SK-N-SH treated with all-trans-retinoic acid at 6 μM for 48 hours (cell line): ENCODE measurements at places on chromosomes 5 and 9.

DNA sequence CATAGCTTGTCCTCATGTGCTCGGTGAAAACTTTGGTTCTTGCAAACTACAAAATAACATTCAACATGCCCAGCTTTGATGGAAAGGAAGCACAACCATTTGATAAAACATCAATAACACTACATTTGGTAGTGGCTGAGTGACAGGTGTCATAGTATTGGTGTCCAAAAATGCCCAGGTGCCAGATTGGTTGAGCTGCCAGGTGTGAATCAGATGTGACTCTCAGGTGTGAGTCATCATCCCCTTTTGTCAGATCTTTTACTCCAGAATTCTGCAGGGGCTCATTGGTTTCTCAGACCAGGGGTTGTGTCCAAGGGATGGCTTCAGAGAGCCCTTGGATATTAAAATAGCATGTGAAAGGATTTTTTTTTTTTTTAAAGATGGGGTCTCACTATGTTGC lies 22.5 kb upstream of the POMT1 start:
- no peak for ATAC-seq

DNA sequence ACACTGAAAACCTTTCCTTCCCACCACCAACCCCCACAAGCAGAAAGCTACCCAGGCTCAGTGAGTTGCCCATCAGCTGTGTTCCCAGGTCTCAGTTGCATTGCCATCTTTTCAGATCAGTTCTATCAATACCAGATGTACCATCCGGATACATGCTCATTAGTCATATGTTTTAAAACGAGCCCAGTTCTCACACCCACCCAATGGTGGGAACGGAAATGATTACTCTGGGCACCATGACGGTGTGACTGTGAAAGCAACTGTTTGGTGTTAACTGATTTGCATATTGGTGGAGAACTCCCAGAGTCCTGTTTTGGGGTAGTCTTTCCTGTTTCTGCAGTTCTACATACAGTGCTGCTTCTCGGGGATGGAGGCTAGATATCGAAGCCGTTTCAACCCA lies 212.3 kb downstream of the TRIM36 start:
- ATAC-seq = no peak

DNA sequence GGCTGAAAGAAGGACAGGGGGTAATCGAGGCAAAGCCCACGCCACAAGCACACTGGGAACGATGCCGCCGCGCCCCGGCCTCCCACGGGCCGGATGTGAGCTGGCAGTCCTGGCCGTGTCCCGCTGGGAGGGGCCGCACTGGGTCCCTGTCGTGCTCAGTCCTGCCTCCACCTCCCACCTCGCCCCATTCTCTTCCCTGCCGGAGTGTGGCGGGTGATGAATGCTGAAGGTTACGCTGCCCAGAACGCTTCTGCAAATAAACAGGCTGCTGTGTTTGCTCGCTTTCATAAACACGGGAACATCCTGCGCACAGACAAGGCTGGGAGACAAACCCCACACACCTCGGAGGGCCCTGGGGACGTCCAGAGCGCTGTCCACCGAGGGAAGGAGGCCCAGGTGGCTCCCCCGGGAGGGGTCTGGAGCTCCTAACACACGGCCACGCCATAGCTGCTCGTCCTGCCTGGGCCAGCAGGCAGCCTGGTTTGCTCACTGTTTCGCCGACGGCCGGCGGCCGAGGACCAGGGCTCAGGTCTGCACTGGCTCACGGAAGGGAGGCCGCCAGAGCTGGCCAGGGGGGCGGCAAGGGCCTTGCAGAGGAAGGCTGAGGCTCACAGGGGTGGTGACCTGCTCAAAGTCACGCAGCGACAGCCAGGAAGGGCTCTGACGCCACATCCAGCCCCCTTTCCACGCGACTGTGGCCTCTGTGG lies 2.3 kb downstream of the DNLZ start:
- ATAC-seq = no peak

GRCh38 chr5:41122459-41122858 lies 51.3 kb upstream of the MROH2B start:
- ATAC-seq = no peak

DNA sequence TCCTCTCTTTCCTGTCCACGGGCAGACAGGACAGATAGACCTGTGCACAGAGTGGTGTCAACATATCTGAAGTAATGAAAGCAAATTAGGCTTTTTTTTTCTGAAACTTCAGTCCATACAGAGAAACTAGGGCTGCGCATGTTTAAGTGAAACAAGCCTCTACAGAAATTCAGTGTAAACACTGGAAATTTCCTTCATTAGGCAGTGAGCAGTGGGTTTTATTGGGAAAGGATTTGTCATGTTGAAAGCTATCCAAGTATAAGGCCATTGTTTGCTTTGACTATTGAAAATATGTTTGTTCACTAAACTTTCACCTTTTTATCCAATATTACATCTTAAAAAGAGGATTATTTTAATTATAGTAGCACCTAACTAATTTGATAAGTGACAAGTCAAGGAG lies 161.2 kb downstream of the AOPEP start:
- no peak for ATAC-seq

DNA sequence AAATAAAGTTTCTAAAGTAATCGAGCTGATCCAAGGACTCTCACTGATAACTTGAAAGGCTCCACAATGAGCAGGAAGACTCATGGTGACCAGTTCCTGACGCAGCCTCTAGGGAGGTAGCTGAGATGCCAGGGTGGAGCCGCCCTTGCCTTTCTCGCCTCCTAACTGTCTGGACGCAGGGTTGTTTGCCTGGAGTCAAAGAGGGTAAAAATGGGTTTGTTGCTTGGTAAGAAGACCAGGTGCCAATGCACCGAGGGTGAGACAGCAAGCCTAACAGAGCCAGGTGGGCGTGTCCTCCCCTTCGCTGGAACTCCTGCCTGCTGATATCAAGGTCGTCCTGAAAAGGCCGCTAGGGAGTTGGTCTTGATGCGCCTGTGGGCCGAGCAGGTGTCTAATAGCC lies 48.6 kb upstream of the FCN1 start:
- ATAC-seq = no peak

DNA sequence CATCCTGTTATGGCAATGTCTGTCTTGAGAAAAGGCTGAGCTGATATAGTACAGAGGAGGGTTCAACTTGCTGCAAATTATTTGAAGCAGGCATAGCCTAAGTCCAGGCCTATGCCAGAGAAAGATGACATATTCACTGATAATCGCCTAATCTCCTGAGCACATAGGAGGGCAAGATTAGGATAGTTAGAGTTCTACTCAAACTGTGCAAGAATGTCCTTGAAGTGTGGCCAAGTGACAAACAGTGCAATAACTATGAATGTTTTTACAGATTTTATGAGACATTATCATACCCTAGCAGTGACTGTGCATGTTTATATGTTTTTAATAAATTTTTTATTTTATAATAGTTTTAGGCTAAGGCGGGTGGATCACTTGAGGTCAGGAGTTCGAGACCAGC lies 96.2 kb downstream of the TSSK1B start:
- no peak for ATAC-seq

DNA sequence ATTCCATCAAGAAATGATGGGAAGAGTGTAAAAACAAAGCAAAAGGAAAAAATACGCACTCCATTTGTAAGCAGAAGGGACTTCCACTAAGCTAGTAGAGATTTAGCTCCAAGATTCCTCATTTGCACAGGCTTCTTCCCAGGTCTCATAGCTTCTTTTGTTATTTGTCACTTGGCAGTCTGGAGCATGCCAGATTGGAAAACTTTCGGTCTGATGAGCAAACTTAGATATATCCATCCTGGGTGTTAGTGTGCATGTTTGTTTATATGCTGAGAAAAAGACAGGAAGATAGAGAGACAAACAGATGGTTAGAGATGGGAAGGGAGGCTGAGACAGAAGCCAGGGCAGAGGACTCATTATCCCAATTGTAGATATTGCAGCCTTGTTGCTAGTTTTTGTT lies 1644.5 kb upstream of the NUDT12 start:
- no peak for ATAC-seq

GRCh38 chr9:134965411-134965810 lies 47.7 kb upstream of the FCN1 start:
- ATAC-seq = no peak

- ATAC-seq = no peak
Measured at GRCh38 chr9:117917873-117918272, 213.7 kb downstream of the TLR4 start.

DNA sequence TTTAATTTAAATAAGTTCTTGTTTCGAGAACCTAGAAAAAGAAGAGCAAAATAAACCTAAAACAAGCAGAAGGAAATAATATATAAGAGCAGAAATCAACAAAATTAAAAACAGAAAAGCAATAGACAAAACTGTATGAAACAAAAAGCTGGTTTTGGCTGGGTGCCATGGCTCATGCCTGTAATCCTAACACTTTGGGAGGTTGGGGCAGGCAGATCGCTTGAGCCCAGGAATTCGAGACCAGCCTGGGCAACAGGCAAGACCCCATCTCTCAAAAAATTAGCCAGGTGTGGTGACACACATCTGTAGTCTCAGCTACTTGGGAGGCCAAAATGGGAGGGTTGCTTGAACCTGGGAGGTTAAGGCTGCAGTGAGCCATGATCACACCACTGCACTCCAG lies 59.2 kb upstream of the OTP start:
- no peak for ATAC-seq

GRCh38 chr5:14219800-14220512 lies 76.8 kb downstream of the TRIO start:
- no peak for ATAC-seq

GRCh38 chr5:74072646-74073045 lies 446.6 kb downstream of the ARHGEF28 start:
- no peak for ATAC-seq

DNA sequence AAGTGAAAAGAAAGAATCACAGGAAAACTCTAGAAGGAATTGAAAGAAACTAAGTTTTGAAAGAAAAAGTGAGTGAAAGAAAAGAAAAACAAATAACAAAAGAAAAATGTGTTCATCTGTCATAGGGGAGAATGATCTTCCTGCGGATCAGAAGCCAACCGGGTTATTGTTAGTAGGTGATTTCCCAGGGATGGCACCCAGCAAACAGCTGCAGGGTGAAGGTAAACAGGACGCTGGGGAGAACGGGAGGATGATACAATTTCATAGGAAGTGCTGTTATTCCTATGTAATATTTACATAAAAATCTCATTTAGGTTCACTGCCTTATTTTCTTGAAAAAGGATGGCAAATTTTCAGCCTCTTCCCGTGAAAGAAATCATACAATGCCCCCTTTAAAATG lies 72.4 kb upstream of the LHFPL2 start:
- ATAC-seq = no peak

DNA sequence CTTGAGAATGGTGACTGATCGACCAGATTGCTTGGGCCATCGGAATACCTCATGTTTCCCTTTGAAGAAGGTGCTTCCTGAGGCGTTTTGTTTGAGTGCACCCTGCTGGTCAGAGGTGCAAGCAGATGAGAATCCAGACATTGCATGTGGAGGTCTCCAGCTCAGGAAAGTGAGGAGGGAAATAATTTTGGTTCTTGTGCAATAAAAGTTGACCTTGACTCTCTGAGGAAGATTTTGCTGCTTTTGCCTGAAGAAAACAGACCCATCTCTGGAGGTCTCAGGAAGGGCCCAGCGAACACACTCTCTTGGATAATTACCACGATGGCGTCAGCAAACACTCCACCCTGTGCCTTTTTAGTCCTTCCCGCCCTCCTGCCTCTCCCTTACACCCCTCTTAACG lies 69.7 kb downstream of the GRAMD2B start:
- ATAC-seq = no peak

DNA sequence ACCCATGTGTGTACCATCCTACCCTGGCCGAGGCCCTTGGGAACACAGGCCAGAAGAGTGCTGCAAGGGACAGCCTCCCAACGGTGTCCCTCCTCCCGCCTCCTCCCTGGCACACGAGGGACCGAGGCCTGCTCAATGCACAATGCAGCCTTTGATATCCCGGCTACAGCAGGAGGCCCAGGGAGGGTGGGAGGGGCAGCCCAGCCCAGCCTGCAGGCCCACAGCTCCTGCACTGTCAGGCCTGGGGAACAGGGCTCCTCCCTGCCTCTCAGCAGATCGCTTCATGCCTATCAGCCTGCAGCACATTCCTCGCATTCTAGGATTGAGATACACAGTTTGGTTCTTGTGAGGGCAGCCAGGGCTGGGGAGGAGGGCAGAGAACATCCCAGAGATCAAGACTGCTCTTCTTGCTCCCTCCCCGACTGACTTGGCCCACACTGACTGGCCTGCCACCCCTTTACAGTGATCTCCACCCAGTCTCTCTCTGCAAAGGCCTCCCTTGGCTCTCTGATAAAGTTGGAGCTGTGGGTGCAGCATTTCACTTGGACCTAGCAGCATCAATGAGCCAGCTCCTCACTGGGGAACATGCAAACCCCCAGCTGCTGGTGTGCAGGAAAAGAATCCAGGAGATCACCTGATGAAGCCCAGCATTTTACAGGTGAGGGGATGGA lies at the start of gene SH3TC2:
SH3TC2 (minus strand) TSS at position 46 of the 671 bp plus-strand sequence; CDS start at position 6, 40 bp downstream.
- peak; percentile 90 for ATAC-seq

DNA sequence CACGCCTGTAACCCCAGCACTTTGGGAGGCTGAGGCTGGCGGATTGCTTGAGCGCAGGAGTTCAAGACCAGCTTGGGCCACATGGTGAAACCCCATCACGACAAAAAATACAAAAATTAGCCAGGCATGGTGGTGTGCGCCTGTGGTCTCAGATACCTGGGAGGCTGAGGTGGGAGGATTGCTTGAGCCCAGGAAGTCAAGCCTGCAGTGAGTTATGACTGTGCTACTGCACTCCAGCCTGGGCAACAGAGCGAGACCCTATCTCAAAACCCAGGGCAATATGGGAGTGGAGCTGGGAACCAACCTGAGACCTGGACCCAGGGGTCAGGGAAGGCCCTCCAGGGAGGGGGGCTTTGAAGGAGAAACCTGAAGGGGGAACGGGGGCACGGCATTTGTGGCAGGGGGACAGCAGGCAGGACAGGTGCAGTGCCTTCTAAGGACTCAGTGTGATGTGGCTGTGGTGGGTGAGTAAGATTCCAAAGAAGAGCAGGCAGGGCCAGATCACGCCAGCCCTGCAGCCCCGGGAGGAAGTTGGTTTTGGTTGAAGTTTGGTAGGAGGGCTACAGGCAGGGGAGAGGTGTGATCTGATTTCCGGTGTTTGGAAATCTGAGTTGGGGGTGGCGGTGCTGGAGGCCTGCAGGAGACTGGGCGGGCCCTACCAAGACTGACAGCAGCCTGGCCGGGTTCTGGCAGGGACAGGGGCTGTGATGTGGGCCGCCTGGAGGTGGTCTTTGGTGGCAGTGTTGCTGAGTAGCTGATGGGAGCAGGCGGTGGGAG lies 46.2 kb downstream of the NTNG2 start:
- no peak for ATAC-seq

- peak; percentile 40 for ATAC-seq
Measured at GRCh38 chr5:76622076-76622475, 1.1 kb downstream of the F2RL2 start.

DNA sequence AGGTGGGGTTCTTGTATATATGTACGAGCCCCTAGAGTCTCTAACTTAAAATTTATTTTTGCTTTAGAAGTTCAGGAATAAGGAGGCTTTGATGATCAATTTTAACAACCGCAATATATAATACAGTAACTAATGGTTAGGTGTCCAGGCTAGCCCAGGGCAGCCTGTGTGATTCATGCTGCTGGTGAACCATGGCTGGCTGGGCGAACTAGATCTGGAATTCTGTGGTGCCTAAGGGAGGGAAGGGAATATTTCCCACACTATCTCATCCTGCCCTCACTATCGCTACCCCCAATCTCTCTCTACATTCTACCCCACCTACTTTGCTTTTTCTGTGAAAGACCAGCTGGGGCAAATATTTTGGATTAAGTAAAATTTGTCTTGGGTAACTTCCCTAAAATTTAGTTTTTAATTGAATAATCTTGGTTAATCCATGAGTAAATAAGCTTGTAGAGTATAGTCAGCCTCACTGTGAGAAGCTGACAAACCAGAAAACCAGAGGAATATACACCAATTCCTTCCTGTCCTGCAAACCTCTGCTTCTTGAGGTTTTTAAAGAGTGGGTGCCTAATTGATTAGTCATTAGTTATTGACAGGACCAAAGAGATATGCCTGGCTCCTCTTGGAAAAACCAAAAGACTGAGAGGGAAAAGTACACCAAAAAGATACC lies 115.1 kb upstream of the CCDC152 start:
- ATAC-seq = no peak
